Stimulated activated CD8-positive, alpha-beta memory T cell treated with anti-CD3 and anti-CD28 coated beads, Interleukin-2, amount 100 ng/mL, for 1 hour (primary cell): ENCODE measurements at places on chromosomes 13 and 19.

DNA sequence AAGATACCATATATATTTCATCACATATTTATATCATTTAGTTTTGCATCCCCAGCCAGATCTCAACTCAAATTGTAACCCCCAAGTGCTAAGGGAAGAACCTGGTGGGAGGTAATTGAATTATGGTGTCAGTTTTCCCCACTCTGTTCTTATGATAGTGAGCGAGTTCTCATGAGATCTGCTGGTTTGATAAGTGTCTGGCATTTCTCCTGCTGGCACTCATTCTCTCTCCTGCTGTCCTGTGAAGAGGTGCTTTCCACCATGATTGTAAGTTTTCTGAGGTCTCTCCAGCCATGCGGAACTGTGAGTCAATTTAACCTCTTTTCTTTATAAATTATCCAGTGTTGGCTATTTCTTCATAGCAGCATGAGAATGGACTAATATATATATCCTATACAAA, 462.5 kb upstream of the SLITRK5 start:
- no peak for DNase-seq

GRCh38 chr13:38785042-38785441, 98.2 kb downstream of the FREM2 start:
- DNase-seq, result no peak

DNA sequence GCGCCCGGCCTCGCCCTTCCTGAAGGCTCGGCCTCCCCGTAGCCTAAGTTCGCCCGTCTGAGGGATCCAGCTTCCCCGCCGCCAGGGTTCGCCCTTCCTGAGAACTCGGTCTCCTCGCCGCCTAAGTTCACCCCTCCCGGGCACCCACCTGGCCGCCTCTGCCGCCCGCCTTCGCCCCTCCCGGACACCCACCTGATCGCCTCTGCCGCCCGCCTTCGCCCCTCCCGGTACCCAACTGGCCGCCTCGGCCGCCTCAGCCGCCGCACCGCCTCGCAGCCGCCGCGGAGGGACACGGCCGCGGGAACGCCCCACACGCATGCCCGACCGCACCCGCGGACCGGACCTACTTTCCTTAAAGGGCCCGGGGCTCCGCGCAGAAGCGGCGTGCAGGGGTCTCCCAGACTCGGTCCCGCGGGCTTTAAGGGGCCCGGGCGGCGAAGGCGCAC, at the start of gene MOB3A:
Gene MOB3A (minus strand): TSS at position 293 of the 446 bp plus-strand sequence. CDS start 17,766 bp downstream, outside the sequence.
- no peak for DNase-seq

DNA sequence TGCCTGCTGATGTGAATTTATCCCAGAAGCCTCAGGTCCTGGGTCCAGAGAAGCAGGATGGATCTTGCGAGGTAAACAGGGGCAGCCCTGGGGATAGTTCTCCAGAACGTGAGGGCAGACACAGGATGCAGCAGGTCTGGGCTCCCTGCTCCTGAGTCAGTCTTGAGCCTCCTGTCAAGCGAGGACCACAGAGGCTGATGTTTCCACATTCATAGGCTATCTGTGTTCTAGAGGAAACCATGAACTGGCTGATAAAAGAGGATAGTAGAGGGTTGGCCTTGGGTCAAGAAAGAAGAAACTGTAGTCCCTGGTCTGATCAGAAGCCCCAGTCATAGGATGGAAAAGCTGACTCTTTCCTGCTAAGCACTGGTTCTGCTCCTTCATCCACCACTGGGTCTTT, 2.2 kb downstream of the ZNF175 start:
- no peak for DNase-seq

GRCh38 chr19:11400798-11401197, 16.7 kb upstream of the EPOR start:
- DNase-seq, result no peak

GRCh38 chr13:29664591-29664990, 69.1 kb upstream of the SLC7A1 start:
- DNase-seq, result no peak

DNA sequence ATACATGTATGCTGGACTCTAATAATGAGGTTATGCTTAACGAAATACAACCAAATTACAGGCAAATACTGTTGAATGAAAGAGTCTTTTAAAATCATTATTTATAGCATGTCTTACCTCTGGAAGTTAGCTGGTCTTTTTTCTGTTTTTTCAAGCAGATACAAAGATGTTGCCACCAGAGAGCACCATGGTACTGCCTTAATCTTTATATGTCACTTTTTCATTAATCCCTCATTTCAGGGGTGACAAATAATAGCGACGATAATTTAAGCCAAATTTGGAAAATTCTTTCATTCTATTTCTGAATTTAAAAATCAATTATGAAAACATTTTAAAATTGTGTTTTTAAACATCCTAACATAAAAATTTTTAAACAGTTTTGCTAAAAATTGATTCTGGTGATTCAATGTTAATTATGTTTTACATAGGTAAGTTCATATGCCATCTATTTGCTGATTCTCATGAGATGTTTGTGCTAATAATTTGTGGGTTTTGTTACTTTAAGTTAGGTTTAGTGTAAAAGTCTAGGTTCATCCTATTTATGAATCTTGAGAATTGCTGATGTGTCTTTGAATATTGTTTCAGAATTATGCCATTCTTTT, 379.3 kb upstream of the SGCG start:
- no peak for DNase-seq

- no peak for DNase-seq
Observed at GRCh38 chr19:14432791-14433553, at the start of gene PKN1. Gene PKN1, plus strand, starts transcription at chr19:14433306. Its CDS starts 216 bp downstream, at chr19:14433522.

DNA sequence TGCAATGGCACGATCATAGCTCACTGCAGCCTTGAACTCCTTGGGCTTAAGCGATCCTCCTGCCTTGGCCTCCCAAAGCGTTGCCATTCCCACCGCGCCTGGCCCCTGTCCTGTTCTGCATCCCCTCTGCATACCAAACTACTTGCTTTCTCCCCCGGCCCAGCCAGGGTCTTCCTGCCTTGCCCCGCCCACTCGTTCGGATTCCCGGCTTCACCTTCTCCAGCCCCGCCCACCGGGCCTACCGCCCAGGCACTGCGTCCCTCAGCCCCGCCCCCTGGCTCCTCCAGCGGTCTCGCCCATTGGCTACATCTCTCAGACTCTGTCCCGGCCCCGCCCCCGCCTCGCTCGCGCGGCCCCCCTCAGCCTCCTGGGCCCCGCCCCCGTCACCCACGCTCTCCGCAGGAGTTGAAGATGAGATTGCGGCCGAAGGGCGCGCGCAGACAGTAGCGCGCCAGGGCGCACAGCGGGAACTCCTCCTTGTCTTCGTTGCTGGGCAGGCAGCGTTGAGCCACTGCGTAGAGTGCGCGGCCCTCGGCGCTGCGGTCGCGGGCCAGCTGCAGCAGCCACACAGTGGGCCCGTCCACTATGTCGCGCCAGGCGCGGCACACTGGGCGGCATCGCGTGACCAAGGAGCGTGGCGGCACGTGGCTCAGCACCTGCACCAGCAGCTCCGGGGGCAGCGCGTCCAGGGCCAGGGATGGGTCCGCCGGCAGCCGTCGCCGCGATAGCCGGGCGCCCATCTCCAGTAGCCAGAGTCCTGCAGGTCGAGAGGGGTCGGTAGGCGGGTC, 19.0 kb downstream of the MRPS12 start:
- DNase-seq, result peak; percentile 78
